ENCODE measurements at places on chromosomes 13 and 19. TPM values are rescaled to one million over a fixed set of nuclear protein-coding genes. Genes with fewer than 3 reads are reported as not detected.

The ZNF470 gene
- 2.5 TPM for total RNA-seq

The ZNF584 gene
- total RNA-seq, result 11.6 TPM

The POU2F2 gene
- total RNA-seq, result 0.17 TPM

The APOC4 gene
- total RNA-seq, result not detected

The TMEM59L gene
- total RNA-seq, result not detected

The FPR1 gene
- 3.8 TPM for total RNA-seq

The KLK5 gene
- not detected for total RNA-seq

The SNRNP70 gene
- 175 TPM for total RNA-seq

The KLK11 gene
- total RNA-seq, result not detected

The ANKRD24 gene
- total RNA-seq, result 0.12 TPM

The TJP3 gene
- total RNA-seq, result 0.49 TPM

The CEACAM18 gene
- not detected for total RNA-seq

The PPP1R13L gene
- total RNA-seq, result 2.9 TPM

The C1QTNF9B gene
- total RNA-seq, result not detected

The KLK3 gene
- total RNA-seq, result not detected

The RNF17 gene
- total RNA-seq, result not detected

The IL11 gene
- 23.0 TPM for total RNA-seq

The ZNF813 gene
- 4.2 TPM for total RNA-seq

The MAP1S gene
- total RNA-seq, result 17.0 TPM

The ZNF536 gene
- not detected for total RNA-seq

The SYT5 gene
- not detected for total RNA-seq

The KLK12 gene
- not detected for total RNA-seq

The GJB2 gene
- total RNA-seq, result not detected

The ZNF254 gene
- total RNA-seq, result 10.5 TPM

The ZNF723 gene
- total RNA-seq, result not detected

The DPF1 gene
- total RNA-seq, result 8.3 TPM

The ICAM1 gene
- 88.4 TPM for total RNA-seq

The CEACAM5 gene
- not detected for total RNA-seq

The KLF5 gene
- total RNA-seq, result 6.0 TPM

The ZNF793 gene
- 6.0 TPM for total RNA-seq

The STARD13 gene
- 6.6 TPM for total RNA-seq

The RXFP2 gene
- not detected for total RNA-seq
